Testis (tissue), 5 donors: ENCODE measurements at places on chromosomes 11 and 22. TPM values are rescaled to one million over a fixed set of nuclear protein-coding genes. Genes with fewer than 3 reads are reported as not detected.
A peak's percentile ranks its signal among the peaks of the same experiment; 100 is the strongest.

GRCh38 chr22:23553438-23553837 lies 26.7 kb downstream of the IGLL1 start:
- no peaks in the 10 kb centered on the region for H3K36me3 ChIP-seq
- H3K4me1 ChIP-seq = no peaks in the 10 kb centered on the region
- H3K4me3 ChIP-seq = no peak overlapping the region
- H3K27ac ChIP-seq = no peak overlapping the region
- H3K27me3 ChIP-seq = no peaks in the 10 kb centered on the region
- no peak for DNase-seq

- H3K27ac ChIP-seq = no peak overlapping the region
- no peak for DNase-seq
- no peak overlapping the region for H3K4me3 ChIP-seq
- H3K4me1 ChIP-seq = no peaks in the 10 kb centered on the region
- H3K27me3 ChIP-seq = no peaks in the 10 kb centered on the region
- H3K36me3 ChIP-seq = no peaks in the 10 kb centered on the region
These were observed 713.4 kb downstream of the OPCML start for GRCh38 chr11:132818951-132819350.

The MUC6 gene
- 0.19 TPM for total RNA-seq

DNA sequence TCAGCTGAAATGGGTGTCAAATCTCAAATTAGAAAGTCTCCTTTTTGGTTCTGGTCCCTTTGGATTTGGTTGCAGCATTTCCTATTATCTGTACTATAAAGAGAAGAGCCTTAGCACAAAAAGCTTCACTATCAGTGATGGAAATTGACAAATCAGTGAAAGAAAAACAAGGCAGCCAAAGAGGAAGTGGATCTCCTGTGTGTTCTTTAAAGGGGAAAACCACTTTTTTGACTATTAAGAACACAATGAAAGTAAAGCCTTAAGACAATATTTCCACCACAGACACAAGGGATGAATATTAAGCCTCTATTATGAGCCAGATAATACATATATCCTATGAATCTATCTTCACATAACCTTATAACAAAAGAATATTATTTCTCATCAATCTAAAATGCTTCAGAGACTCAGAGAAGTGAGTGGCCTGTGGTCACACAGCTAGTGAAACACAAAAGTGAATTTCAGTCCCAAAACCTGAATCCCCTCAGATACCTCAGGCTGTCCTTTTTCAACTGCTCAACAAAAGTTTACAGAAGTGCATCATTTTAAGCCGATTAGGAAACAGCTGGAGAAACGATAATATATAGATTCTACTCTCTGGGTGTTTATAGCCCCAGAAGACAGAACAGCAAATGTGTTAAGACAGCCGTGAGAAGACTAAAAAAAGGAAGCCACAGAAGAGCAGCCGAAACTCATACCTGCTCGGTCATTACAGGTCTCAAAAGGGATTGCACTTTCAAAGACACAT lies 24.4 kb upstream of the FSHB start:
- no peaks in the 10 kb centered on the region for H3K27me3 ChIP-seq
- H3K36me3 ChIP-seq = no peaks in the 10 kb centered on the region
- H3K4me1 ChIP-seq = no peaks in the 10 kb centered on the region
- no peak overlapping the region for H3K27ac ChIP-seq
- no peak overlapping the region for H3K4me3 ChIP-seq

GRCh38 chr22:19903513-19903912 lies 38.1 kb upstream of the COMT start:
- no peak overlapping the region for H3K27ac ChIP-seq
- DNase-seq = no peak
- H3K27me3 ChIP-seq = no peaks in the 10 kb centered on the region
- H3K4me3 ChIP-seq = no peak overlapping the region

The THY1 gene
- total RNA-seq = 5.9 TPM

DNA sequence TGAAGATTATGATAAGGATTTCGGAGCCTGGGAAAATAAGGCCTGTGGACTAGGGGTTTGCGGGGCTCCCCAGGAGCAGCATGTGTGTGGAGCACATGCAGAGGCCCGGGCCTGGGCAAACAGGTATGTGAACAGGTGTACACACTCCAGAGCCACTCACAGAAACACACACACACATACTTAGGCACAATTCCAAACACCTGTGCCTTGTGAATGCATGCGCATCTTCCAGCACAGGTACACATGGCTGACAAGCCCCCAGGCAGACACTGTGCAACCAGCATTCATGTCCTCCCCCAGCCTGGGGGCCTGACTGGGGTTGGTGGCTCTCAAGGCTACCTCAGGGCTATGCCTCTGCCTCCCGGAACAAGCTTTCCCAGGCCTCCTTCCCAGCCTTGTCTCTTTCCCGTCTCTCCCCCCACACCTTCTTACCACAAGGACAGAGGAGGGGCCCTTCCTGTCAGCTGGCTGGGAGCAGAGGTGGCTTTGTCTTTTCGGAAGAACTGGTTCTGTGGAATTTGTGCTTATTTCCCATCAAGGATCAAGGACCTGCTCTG lies 2.6 kb upstream of the P2RY6 start:
- no peak overlapping the region for H3K27ac ChIP-seq
- no peak for DNase-seq
- H3K4me1 ChIP-seq = no peaks in the 10 kb centered on the region
- no peaks in the 10 kb centered on the region for H3K36me3 ChIP-seq
- H3K4me3 ChIP-seq = no peak overlapping the region

DNA sequence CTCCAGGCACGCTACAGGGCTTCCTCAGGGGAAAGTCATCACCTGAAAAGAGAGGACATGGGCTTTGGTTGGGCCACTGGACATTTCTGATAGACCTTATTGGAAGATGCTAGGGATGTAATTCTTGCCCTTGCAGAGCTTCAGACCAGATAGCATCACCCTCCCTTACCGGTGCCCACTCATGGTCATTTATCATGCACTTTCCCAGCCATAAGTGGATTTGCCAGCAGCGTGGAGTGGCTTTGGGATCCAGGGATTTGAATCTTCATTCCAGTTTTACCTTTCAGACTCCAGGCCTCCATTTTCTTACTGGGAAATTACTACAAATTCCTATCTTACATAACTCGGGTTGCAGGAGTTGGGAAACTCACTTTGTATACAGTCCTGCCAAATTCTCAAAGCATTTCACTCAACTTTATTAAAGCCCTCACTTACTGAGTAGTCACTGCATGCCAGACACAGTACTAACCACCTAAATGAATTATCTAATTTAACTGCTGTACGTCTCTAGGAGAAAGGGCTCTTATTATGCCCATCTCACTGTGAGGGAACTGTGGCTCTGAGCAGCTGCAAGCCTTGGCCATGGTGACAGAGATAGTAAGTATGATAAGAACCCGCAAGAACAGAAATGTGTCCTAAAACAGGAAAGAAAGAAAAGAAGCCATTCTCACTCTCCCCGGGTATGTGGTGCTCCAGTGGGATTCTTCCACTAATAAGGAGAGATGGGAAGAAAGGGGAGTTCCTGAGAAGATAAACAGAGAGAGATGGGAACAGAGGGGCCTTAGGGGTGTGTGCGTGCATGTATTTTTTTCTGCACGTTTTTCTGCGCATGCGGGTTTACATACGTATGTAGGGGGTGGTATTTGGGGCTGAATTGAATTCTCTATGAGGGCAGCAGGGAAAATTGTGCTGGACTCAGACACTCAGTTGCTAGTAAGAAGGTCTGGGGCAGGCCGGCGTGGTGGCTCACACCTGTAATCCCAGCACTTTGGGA lies 9.7 kb downstream of the CHRM1 start:
- DNase-seq = no peak
- H3K4me3 ChIP-seq = no peak overlapping the region
- H3K4me1 ChIP-seq = no peaks in the 10 kb centered on the region
- no peaks in the 10 kb centered on the region for H3K36me3 ChIP-seq

- H3K27ac ChIP-seq = no peak overlapping the region
- peak overlapping the region; percentile 48 for H3K4me3 ChIP-seq
- peaks cover 8% of the 10 kb centered on the region for H3K4me1 ChIP-seq
- no peaks in the 10 kb centered on the region for H3K36me3 ChIP-seq
These were observed 4.3 kb upstream of the AMPD3 start for GRCh38 chr11:10450462-10451425.

DNA sequence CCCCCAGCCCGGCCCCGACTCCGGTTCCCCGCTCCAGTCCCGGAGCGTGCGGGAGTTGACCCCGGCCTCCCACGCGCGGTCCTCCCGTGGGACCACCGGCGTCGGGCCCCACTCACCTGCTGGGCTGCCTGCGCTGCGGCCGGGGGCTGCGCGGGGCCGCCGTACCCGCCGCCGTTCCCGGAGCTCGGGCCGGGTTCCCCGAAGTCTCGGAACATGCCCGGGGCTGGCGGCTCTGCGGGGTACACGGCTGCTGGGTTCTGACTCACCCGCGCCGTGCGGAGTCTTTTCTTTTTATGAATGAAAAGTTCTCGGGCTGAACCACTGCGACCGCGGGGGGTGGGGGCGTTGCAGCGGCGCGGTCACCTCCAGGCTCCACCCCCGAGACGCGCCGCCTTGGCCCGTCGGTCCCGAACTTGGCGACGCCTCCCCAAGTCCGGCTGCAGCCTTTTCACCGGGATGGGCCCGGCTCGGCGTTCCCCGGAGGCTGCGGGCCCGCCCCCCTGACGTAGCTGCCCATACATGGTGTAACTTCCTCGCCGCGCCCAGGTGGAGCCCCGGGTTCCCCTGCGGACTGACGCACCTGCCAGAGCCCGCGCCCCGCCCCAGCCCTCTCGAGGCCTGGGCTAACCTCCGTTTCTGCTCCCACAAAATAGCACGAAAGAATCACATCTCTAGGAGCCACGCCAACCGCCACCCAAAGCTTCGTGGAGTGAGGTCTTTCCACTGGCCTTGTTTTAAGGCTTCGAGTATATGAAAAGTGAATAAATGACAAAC lies at the start of gene FOSL1:
Gene FOSL1 (minus strand): TSS at position 264 of the 774 bp plus-strand sequence. CDS start 49 bp downstream, at position 215.
- peak; percentile 87 for DNase-seq
- H3K27ac ChIP-seq = no peak within 1 kb of the TSS
- no peaks in the 10 kb centered on the region for H3K36me3 ChIP-seq
- H3K27me3 ChIP-seq = no peaks in the 10 kb centered on the region
- H3K4me3 ChIP-seq = peak within 1 kb of the TSS; percentile 43

DNA sequence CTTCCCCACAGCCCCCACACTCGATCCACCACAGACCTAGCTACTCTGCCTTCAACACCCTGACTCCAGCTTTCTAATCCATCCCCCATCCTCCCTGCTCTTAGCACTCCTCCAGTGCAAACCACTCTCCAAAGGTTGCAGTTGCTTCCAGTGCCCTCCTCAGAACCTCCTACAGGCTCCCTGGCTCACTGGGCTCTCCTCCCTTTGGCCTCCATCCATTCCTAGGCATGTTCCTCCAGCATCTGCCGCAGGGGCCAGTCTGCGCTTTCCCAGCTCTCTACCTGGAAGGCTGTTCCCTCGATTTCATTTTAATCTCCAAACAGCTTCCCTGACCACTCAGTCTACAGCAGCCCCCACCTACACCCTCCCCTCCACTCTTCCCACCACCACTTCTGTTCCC lies 133.8 kb downstream of the SPATA19 start:
- no peaks in the 10 kb centered on the region for H3K36me3 ChIP-seq
- no peaks in the 10 kb centered on the region for H3K27me3 ChIP-seq
- no peak overlapping the region for H3K4me3 ChIP-seq
- H3K4me1 ChIP-seq = no peaks in the 10 kb centered on the region
- H3K27ac ChIP-seq = no peak overlapping the region
- DNase-seq = no peak

DNA sequence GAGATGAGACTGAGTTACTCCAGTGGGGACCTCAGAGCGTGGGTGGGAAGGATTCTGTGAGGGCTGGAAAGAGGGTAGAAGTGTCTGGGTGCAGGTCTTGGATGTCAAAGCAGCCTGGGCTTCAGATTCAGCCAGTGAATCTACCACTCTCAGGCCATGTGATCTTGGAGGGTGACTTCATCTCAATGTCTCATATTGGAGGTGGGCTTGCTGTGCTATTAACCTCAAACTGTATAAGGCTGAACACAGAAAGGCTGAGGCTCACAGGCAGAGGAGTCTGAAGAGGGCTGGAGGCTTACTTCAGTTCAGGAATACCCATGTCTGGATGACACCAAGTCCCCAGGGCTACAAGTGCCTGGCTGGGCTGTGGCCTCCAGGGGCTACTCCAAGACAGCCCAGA lies 63.4 kb downstream of the CSNK2A3 start:
- no peaks in the 10 kb centered on the region for H3K4me1 ChIP-seq
- H3K27ac ChIP-seq = no peak overlapping the region
- no peaks in the 10 kb centered on the region for H3K36me3 ChIP-seq
- H3K4me3 ChIP-seq = no peak overlapping the region
- no peaks in the 10 kb centered on the region for H3K27me3 ChIP-seq
- no peak for DNase-seq

- no peak overlapping the region for H3K27ac ChIP-seq
- peak; percentile 13 for DNase-seq
- peaks cover 12% of the 10 kb centered on the region for H3K4me1 ChIP-seq
- no peaks in the 10 kb centered on the region for H3K27me3 ChIP-seq
These were observed 435.5 kb downstream of the TBC1D22A start for GRCh38 chr22:47197773-47198500.

- no peaks in the 10 kb centered on the region for H3K27me3 ChIP-seq
- no peaks in the 10 kb centered on the region for H3K36me3 ChIP-seq
- DNase-seq = no peak
- H3K27ac ChIP-seq = no peak overlapping the region
- no peak overlapping the region for H3K4me3 ChIP-seq
These were observed 485.3 kb downstream of the TBC1D22A start for GRCh38 chr22:47247579-47248240.

DNA sequence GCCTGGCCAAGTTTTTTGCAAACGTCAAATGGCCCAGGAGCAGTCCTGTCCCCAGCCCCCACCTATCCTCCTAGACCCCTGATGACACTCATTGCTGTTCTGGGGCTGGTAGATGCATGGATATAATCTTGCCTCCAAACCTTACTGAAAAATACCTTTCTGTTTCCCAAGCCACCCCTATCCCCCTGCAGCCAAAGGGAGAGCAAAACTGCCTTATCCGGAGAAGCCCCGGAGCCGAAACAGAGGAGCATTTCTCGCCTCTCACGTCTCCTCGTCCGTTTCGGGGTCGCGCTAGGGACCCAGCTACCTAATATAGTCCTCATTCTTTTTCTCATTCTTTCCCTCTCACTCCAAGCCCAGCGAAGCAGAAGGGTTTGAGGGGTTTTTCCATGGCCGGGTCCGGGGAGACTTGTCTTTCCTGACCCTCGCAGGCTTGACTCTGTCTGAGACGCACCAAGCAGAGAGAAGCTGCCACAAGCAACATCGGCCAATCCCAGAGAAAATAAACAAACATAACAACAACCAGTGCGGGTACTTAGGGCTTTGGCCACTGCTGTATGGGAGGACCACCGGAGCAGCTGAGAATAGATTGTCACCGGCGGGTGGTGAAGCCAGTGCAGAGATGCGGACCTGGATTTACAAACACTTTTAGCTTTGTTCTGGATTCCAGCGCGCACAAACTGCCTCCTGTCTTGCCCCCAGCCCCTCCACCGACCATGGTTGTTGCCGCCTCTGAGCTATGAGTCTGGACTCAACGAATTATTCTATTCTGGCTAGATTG lies 1.6 kb downstream of the BSX start:
- no peak overlapping the region for H3K4me3 ChIP-seq
- DNase-seq = no peak
- no peaks in the 10 kb centered on the region for H3K36me3 ChIP-seq
- peaks cover 14% of the 10 kb centered on the region for H3K4me1 ChIP-seq

DNA sequence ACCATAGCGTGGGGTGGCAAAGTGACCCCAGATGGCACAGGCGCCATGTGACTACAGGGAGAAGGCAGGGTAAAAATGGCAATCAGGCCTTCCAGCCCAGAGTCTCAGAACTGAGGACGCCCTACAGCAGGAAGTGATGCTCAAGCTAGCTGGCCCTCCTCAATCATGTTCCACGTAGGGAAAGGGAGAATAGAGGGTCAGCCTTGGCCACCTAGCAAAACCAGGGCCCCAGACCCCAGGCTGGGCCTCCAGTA lies 978 bp upstream of the ANKRD13D start:
- H3K4me1 ChIP-seq = peaks cover 22% of the 10 kb centered on the region
- no peaks in the 10 kb centered on the region for H3K36me3 ChIP-seq
- H3K4me3 ChIP-seq = peak overlapping the region; percentile 76
- H3K27ac ChIP-seq = peak overlapping the region; percentile 93
- no peak for DNase-seq
- no peaks in the 10 kb centered on the region for H3K27me3 ChIP-seq

The SNX19 gene
- 131 TPM for total RNA-seq
